ENCODE measurements at places on chromosomes 3 and 15.

DNA sequence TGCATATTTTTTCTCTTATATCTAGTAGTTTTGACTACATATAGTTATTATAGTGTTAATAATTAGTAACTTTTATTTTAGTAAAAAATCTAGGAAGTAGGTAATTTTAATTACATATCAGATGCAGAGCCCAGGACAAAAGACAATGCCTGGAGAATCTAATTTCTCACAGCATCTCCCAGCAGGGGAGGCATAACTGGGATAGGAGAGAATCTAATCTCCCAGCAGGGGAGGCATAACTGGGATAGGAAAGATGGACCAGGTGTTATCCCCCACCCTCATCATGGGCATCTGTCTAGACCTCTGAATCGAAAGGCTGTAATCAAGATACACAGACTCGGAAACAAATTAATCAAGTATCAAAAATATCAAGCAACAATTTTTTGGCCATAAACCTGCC, 58.2 kb downstream of the OSTN start:
- no peak for DNase-seq

GRCh38 chr3:34374521-34374920, 576.1 kb downstream of the PDCD6IP start:
- no peak for DNase-seq

- no peak for DNase-seq
Measured at GRCh38 chr3:97863031-97863430, 41.2 kb downstream of the CRYBG3 start.

GRCh38 chr3:115553796-115554486, 69.4 kb upstream of the GAP43 start:
- no peak for DNase-seq

DNA sequence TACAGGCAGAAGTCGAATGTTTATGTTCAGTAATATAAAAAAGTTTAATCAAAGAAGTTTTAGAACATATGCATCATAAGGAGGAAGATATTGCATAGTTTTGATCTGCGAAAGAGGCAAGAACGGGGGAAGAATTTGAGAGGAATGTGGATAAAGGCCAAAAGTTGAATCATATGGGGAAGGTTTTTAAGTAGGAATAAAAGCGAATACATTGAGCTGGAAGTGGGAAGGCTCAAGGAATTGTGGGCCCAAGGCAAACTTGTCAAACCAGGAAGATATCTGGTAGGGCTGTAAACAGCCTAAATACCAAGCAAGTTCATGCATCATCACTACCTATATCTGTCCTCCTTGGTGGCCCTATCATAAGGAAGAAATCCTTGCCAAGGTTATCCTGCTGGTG, 186.9 kb downstream of the MAGI1 start:
- DNase-seq, result no peak

DNA sequence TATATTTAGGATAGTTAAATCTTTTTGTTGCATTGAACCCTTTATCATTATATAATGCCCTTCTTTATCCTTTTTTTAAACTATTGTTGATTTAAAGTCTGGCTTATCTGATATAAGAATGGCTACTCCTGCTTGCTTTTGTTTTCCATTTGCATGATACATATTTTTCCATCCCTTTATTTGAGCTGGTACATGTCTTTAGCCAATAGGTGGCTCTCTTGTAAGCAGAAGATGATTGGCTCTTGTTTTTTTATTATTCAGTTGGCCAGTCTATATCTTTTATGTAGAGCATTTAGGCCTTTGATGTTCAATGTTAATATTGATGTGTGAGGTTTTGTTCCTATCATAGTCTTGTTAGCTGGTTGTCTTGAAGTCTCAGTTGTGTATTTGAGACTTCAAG, 99.5 kb upstream of the MCTP2 start:
- no peak for DNase-seq

DNA sequence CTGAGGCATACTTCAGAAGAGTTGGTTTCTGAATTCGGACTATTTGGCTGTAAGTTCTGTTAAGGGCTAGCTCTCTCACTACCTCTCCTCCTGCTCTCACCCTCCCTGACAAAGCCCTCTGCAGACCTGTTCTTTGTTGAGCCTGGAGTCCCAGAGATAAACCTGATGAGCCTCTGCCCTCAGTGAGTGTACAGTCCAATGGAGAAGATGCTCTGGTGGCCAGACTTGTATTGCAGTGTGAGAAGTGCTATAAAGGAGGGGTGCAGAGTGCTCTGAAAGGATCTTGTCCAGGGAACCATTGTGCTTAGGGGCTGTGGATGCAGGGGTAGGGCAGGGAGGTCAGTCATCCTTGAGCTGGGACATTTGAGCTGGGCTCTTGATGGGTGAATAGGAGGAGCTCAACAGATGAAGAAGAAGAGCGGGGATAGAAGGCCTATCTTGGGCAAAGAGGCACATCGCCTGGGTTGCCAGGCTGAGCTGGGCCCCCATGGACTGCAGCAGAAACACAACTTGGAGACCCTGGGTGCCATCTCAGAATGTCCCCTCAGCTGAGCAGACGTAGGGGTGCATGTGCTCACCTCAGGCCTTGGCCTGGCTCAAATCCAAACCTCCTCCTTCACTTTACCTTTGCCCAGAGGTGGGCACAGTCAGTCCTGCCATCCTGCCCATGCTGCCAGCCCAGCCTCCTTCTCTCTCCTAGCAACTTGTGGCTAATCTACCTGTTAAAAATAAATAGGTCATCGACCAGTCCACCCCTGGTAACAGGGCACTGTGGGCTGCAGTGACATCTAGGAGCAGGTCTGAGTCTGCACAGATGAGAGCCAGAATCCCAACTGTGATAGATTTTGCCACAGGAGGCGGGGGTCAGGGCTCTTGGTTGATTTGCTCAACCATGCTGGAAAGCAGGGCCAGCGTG, 3.3 kb downstream of the CAND2 start:
- DNase-seq, result no peak

DNA sequence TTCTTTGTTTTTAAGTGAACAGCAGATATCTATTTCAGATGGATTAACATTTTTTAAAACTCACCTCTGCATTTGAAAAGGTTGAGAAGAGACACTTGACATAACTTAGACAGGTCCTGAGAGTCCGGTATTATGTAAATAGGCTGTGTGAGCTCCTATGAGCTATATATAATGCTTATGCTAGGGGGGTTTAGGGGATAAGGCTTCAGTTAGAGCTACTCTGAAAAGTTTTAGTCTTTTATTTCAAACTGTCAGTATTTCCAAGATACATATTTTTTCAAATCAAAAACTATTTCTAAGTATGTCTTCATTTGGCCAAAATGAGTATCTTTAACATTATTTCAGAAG, 16.9 kb downstream of the SHC4 start:
- no peak for DNase-seq

- no peak for DNase-seq
Measured at GRCh38 chr3:135218304-135218703, 423.2 kb downstream of the EPHB1 start.

- DNase-seq, result no peak
Measured at GRCh38 chr15:55859681-55860080, 116.7 kb upstream of the PRTG start.

GRCh38 chr15:95760508-95760907, 570.0 kb upstream of the NR2F2 start:
- no peak for DNase-seq

DNA sequence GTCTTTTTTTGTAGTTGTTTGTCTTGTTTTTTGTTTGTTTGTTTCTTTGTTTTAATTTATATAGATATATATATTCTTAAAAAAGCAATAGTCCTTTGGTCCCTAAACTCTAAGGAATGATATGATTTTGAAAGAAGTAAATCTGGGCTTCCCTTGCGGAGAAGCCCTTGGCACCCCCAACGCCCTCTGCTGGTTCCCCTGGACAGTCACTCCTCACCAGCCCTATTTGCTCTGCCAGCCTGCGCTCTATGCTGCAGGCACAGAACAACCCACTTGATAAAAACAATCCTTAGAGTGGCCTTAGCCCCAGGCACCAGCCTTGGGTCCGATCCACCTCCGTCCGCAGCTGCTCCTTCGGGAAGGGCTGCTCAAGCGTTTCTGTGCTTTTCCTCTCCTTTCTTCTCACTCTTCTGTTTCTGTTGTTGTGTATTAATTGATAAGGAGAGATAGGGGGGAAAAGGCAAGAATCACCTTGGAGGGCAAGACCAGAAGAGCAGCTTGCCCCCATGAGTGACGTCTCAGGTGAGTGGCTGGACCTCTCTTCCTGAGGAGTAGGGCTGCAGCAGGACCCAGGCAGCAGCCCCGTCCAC, 13.7 kb upstream of the PARP6 start:
- DNase-seq, result peak; percentile 30

DNA sequence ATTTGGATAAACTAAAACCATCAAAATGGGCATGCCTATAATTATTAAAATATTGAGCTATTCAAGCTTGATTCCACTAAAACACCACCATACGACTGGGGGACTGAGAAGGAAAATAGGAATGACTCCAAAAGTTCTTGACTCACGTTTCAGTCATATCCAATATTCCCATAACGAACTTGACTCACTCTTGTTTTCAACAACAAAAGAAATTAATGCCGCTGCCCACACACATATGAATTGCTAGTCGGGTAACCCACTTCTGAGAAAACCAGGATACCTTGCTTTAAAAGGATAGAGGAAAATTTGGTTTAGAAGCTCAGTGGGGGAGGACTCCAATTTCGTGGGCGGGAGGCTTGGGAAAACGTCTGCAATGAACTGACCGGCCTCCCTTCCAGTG, 5.2 kb downstream of the HTR3C start:
- DNase-seq, result no peak

GRCh38 chr15:69045802-69046201, 31.3 kb downstream of the NOX5 start:
- no peak for DNase-seq

- DNase-seq, result no peak
Measured at GRCh38 chr3:156474560-156475389, 80.1 kb downstream of the SSR3 start.

GRCh38 chr15:99895189-99895955, 162.1 kb upstream of the LYSMD4 start:
- DNase-seq, result no peak

DNA sequence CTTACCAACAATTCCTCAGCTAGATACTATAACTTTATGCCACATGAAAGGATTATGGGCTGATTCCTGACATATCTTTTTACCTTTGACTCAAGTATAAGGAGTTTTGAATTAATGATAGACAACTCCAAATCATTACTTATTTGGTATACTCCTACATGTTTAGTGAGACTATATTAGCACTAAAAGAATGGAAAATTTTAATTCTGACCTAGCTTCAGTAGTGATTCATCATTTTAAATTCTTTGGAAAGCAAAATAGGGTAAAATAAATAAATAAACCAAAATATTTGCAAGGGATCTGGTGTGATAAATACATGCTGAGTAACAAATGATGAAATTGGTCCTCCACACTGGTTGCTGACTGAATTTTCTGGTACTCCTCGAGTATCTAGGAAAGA, 42.3 kb upstream of the VGLL3 start:
- no peak for DNase-seq

DNA sequence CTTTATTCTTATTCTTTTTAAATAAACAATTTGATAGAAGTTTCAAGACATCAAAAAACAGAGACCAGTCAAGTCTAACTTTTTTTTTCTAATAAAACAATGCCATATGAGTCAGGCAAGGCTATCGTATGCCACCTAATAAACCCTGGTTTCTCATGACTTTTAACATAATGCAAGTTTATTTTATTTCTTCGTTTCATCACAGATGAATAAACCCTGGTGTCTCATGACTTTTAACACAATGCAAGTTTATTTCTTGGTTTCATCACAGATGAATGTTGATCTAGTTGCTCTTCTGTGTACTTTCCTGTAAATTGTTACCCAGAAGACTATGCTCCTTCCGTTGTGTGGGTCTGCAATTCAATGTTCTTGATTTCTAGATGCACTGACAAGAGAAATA, 905.4 kb downstream of the ROBO2 start:
- DNase-seq, result no peak

GRCh38 chr15:91021516-91022074, 799 bp downstream of the VPS33B start:
- no peak for DNase-seq

GRCh38 chr3:161475905-161476304, 20.7 kb upstream of the OTOL1 start:
- DNase-seq, result no peak

DNA sequence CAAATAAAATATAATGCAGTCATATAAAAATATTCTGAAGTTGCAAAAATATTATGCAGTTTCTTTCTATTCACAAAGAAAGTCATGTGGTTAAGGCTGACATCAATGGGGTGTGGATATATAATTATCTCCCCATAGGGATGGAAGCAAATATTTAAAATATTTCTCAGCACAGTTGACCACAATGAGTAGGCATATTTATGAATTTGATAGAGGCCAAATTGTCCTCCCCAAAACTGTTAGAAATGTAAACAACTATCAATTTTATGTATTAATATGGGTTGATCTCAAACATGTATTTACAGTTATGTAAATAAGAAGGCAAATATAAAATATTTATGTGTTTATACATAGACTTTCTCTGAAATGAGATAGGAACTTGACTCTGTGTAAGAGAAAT, 246.0 kb upstream of the CBLB start:
- no peak for DNase-seq

GRCh38 chr3:172313671-172314070, 134.6 kb downstream of the GHSR start:
- no peak for DNase-seq

- DNase-seq, result no peak
Measured at GRCh38 chr3:20405744-20406143, 219.7 kb upstream of the SGO1 start.

- DNase-seq, result no peak
Measured at GRCh38 chr3:129291236-129291886, 12.7 kb downstream of the HMCES start.

DNA sequence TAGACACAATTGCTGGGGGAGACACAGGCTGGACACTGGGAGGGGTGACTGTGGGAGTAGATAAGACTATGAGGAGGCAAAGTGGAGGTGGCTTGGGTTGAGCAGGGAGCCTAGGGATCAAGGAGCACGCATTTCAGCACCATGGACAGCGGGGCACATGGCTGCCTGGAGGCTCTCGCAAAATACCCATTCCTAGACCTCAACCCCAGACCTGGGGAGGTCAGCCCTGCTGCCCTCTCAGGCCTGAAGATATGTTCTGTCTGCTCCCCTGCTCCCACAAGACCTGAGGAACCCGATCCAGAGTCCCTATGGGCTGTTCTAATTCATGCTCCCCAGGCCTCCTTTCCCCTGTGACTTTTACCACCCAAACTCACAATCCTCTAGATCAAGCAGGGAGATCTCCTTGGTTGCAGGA, 16.0 kb upstream of the CPEB1 start:
- peak; percentile 70 for DNase-seq

DNA sequence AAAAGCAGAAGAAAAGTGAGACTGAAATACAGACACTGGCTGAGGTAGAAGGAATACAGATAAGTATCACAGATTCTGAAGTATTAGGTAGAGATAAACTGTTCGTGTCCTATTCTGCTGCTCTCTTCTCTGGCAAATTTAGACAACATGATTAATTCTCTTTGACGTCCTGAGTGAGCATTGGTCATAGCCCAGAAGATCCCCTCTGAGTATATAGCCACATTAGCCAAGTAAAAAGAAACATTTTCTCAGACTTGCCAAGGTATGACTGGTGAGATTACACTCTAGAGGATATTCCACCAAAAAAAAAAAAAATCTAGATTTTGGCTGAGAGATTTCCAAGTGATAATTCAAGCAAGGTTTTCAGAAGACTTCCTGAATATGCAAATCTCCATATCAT, 111.4 kb upstream of the ALCAM start:
- DNase-seq, result no peak

- no peak for DNase-seq
Measured at GRCh38 chr3:124075753-124076152, 83.8 kb upstream of the ROPN1 start.

GRCh38 chr15:58605931-58606530, 143.5 kb downstream of the ADAM10 start:
- DNase-seq, result no peak

All from DND-41 (cell line).